Activated CD4-positive, CD25-positive, alpha-beta regulatory T cell (primary cell): ENCODE measurements at places on chromosomes 1 and 21.

- no peak for DNase-seq
Measured at GRCh38 chr1:54602554-54602953, 20.8 kb downstream of the FAM151A start.

GRCh38 chr1:57214951-57215575 lies 208.8 kb downstream of the DAB1 start:
- no peak for DNase-seq

DNA sequence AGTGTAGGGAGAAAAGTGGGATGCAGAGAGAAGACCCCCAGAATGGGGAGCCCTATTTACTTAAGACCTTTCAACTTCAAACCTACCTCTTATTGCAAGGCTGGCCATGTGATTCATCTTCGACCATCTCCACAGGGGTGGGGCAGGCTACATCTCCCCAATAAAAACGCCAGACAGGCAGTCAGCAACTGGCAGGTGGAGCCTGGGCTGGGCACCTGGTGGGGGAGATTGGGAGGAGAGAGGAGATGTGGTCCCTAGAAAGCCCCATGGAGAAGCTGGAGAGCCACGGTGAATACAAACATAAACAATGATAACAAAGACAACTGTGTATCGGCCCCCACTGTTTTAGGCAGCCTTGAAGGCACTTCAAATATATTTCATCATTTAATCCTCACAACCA lies 336.7 kb upstream of the PROX1 start:
- DNase-seq, result no peak

DNA sequence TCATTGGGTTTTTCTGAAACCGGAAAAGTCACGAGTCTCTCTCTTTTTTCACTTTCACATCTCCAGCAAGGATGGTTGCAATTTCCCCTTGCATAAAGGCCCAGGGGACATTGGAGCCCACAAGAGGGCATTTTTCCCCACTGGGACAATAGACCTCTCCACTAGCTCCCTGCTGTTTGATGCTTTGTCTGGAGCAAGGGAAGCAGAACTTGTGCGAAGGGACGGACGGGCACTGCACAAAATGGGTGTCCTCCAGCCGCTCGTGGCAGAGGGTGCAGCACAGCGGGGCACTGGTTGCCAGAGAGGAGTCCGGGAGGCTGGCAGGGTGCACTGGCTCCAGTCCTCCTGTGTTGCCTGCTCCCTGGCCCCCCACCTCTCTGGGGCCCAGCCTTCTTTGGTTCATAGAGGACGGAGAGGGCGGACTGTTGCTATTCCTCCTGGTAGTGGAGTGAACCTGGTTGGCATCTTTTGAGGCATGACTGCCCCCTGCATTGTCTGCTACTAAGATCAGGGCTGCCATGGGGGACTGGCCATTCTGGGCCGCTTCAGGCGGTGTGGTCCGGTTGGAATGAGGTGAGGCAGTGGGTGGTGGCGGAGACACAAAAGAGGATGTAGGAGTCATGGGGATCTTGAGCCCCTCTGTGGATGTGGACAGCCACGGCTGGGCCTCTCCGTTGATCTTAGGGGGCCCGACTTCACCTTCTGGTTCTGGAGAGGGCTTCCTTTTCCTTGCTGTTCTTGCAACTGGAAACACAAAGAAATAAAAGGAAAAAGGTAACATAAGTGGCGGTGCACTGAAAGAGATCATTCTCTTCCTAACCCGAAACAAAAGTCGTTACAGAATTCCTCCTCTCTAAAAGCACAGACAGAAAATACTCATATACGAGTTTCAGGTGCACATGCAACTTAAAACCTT lies 2.6 kb downstream of the IRF2BP2 start:
- no peak for DNase-seq

DNA sequence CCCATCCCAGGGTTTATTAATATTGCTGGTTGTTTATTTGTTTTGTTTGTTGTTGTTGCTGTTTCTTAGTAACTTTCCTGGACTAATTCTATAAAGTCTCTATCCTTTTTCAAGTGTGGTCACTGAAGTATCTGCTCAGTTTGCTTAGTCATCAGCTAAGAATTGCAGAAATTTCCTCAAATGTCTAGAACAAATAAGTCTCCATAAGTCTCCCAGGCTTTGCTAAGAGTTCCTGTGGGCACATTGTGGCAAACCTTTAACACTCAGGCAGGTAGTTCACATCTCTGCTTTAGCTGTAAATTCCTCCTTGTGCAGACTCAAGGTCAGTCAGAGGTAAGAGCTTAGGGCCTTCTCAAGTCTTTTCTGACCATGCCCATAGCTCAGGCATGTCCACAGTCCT lies 38.9 kb upstream of the C1orf185 start:
- no peak for DNase-seq

GRCh38 chr1:181104790-181105133 lies 16.3 kb downstream of the IER5 start:
- DNase-seq, result peak; percentile 13

DNA sequence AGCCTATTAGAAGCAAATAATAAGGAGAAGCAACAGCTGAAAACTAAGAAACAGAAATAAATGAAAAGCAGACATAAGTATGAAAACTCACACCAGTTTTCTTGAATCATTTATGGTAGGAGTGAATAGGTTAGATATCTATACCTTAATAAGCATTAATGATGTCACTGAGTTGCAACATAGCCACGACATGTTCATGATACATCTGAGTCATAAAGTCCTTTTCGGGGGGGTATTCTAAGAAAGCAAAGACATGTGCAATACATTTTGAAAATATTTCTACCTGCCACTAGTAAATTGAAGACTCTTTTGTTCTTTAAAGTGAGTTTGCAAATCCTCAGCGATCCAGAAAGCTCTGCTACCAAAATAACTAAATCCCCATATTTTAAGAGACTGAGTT lies 7.2 kb downstream of the CD34 start:
- DNase-seq, result no peak
